Stimulated activated naive CD4-positive, alpha-beta T cell treated with Interleukin-2 at 50 U/mL for 16 hours (primary cell): ENCODE measurements at places on chromosomes 6 and 20.
A peak's percentile ranks its signal among the peaks of the same experiment; 100 is the strongest.

GRCh38 chr6:26054781-26055718, 32.2 kb upstream of the HFE start:
- DNase-seq: peak; percentile 77

DNA sequence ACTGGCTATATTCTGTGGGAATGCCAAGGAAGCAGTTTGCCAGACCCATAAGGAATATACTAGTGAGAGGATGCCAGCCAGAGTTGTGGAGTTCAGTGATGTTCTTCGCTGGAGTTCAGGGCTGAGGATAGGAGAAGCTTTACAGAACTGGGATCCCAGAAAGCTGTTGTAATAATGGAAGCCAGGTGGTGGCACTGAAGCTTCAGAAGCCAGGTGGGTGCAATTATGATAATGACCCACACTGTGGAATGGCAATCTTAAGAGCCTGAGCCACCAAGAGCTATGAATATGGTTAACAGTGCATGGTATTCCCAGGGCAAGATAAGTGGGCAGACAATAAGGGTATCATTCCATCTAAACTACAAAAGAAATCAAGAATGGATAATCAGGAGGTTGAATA, 25.1 kb upstream of the ENPP1 start:
- DNase-seq: no peak

- no peak for DNase-seq
These were observed 3.5 kb upstream of the LAMP5 start for GRCh38 chr20:9510911-9511310.

GRCh38 chr20:53934421-53935343, 135.7 kb downstream of the BCAS1 start:
- no peak for DNase-seq
